Cardiac septum (tissue), 1 donor: ENCODE measurements at places on chromosomes 3 and 15. TPM values are rescaled to one million over a fixed set of nuclear protein-coding genes. Genes with fewer than 3 reads are reported as not detected.

- peak; percentile 78 for DNase-seq
These were observed 225.9 kb upstream of the C2CD4B start for GRCh38 chr15:62390791-62391640.

- no peak for DNase-seq
These were observed 10.6 kb downstream of the ATP2C1 start for GRCh38 chr3:130904491-130904890.

DNA sequence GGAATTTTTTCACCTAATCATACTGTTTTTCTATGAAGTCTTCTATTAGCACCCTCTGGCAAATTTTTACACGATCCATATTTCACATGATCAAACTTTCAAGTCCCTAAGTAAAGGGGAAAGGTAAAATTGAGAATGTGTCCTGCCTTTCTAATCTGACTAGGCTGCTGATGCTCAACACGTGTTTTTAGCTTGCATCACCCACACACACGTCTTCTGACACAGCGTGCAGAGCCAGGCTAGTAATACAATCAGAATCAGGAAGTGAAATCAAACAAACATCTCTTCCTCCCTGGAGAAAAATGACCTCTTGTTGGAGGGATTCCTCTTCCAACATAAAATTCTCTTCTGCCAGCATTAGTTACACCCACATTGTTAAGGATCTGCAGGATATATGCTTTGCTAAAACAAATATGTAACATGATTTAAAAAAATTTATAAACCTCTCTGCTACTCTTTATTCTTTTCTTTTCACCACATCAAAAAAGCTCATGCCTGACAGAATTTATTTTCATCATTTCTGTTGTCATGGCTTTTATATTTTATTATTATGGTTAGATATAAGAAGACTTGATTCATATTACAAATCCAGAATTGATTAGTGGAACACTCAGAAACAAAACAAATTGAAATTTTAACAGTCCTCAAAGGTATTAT lies 122.4 kb downstream of the RAP2B start:
- DNase-seq, result no peak

DNA sequence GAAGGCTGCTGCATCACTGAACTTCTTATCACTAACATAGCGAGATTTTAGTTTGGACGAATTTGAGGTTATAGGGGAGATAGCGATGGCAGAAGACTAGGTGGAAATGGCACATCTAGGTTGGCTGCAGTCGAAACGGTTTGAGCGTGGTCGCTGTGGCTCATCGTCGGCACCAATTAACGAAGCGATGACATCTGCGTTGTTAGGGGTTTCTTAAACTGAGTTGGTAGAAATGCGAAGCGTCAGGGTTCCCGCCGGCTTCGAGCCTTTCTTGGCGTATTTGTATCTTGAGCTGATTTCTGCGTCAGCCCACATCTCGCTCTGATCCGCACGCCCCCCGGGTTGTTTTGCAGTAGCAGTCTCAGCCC lies 319 bp downstream of the LNP1 start:
- DNase-seq, result no peak

Gene PROS1
- 275 TPM for total RNA-seq

GRCh38 chr3:178381555-178381954 lies 154.7 kb upstream of the KCNMB2 start:
- DNase-seq, result no peak

DNA sequence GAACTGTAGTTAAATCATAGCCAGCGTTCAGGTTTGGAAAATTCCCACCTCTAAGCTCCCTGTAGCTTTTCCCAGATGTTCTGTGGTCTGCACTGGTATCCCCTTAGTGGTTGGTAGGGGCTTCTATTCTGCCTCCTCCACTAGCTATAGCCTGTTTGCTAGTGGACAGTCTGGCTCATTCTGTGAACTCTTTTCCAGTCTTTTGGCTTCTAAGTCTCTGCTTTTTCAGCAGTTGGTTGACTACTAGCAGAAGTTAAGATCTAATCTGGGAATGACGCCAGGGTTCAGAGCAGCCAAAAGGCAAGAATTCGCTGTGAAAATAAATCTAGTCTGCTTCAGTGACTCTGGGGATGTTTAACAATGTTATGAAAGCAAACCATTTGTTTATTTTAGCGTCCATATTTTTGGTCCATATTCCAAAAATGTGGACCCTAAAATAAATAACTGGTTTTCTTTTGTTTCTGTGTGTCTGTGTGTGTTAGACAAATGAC lies 73.7 kb upstream of the WDR72 start:
- DNase-seq, result no peak

Gene AADAC
- total RNA-seq, result not detected

DNA sequence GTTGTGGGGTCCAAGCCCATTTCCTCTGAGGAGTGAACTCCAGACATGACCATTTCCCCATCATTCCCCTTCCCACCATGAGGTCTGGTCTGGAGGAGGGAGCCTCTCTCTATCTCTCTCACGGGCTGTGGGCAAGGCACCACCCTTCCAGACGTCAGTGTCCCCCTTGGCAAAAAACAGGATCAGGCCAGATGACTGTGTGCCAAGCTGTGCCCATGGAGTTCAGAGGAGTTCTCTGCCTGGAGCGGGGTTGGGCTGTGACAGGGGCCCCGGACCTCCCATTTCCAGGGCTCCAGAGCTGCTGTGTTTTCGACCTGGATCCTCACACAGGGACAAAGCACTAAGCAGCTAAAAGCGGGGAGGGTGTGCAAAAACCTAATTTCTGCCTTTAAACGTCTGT lies 124.5 kb downstream of the RAB11A start:
- no peak for DNase-seq

Gene FGF12
- total RNA-seq, result 45.1 TPM

GRCh38 chr3:143298886-143299535 lies 179.4 kb downstream of the CHST2 start:
- no peak for DNase-seq

DNA sequence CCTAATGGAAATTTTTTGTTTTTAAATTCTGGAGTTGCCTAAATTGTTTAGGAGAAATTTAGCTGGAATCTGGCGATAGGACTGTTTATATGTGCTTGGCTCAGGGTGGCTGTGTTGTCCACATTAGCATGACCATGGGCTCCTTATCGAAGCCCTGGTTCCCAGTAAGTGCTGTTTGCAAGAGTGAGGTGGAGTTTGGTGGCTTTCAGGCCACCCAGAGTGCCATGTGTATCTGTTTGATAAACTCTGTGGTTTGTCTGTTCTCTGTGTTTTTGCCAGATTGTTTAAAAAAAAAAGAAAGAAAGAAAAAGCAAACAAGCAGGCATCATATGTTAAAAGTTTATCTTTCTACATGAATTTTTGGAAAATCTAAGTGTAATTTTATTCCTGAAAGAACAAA lies 51.5 kb downstream of the PLCL2 start:
- DNase-seq, result no peak

Gene TSEN2
- 11.1 TPM for total RNA-seq

GRCh38 chr3:144119633-144120032 lies 148.0 kb downstream of the DIPK2A start:
- DNase-seq, result no peak

GRCh38 chr15:40055576-40056293 lies 16.8 kb upstream of the SRP14 start:
- DNase-seq, result no peak

GRCh38 chr3:44074181-44074580 lies 167.5 kb upstream of the TOPAZ1 start:
- no peak for DNase-seq

DNA sequence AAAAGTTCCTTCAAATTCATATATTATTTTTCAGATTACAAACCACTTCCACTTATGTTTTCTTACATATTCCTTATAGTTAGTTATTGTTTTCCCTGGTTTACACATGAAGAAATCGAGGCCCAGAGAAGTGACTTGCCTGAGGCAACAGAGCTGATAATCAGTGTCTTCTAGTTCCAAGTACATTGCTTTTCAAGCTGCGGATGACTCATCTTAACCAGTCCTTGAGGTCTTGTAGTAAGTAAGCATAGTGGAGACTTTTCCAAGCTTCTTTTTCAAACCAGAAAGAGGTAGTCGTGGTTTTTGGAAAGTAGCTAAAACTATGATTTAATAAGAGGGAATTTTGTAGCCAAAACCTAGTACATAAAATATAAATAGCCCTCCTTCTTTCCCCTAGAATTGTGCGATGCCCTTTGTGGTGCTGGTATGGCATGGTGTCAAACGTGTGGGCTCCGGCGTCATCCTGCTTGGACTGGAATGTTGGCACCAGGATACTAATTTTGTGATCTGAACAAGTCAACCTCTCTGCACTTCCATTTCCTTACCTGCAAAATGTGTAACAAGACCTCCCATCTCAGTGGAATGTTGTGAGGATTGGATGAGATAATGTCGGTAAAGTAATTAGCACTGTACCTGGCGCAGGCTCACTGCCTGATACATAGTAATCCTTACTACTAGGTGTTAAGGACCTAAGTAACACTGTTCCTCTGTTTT lies 19.0 kb upstream of the DLG1 start:
- DNase-seq, result no peak

Gene OR5K2
- total RNA-seq, result not detected

Gene CACNA1D
- 0.46 TPM for total RNA-seq

DNA sequence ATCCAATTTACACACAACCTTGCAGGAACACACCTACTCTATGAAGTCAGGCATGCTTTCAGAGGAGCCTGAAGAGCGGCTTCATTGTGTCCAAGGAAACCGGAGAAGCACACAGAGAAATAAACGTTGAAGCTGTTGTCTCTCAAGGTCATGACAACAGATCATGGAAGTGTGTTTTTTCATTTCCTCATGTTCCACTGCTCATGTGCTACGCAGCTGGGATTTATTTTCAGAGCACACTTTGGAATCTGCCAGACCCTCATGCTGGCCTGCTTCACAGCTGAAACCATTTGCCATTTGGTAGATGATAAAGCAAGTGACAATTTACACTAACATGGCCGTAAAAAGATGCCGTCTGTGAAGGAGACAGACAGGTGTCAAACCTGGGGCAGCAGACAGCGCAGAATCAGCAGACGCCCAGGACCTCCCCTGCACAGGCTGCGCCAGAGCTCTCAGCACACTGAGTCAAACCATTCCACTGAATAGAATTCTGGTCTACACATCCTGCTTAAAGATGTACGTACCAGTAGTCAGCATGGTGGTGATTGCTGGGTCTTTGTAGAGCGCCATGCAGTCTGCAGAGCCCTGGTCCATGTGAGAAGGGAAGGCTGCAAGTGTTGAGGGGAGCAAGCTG lies 99.3 kb downstream of the ARNT2 start:
- no peak for DNase-seq

GRCh38 chr3:126408099-126408498 lies 13.4 kb downstream of the CFAP100 start:
- no peak for DNase-seq

DNA sequence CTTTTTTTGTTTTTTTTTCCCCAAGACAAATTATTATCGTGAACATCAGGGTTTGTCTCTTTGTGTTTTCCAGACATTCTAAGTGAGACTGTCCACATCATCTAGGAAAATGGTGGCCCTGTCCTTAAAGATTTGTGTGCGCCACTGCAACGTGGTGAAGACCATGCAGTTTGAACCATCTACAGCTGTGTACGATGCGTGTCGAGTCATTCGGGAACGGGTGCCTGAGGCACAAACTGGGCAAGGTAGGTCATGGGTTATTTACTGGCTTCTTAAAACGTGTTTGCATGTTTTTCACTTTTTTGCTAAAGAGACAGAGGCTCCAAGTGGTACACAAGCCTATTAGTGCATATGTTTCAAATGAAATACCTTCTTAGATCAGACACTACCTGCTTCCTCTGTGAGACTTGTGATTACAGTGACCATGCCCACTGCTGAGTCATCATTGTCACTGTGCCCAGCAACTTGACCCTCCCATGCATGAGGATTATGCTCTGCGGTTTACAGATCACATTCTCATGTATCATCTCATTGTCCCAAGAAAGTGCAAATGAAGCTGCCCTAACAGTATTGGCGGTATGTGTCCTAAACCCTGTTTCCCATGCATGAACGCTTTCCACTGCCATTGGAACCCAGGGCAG lies 395.2 kb upstream of the TPM1 start:
- DNase-seq, result no peak
